ENCODE measurements at places on chromosomes 16 and 17.

DNA sequence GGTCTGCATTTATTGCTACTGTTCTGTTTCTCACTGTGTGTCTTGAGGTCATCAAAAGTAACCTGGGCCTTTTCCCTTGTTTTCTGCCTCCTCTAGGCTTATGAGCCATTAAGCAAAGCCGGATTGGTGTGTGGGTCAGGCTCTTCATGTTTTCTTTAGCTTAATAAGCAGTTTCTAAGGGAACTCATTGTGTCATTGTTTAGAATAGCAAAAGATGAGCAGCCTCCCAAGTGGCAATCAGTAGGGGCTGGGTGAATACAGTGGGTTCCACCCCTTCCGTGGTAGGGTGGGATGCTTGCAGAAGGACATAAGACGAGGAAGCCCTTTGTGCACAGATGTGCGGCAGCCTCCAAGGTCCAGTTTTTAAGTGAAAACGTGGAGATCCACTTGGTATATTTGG is 34.5 kb downstream of the ABCC1 start:
- DNase-seq: no peak

- DNase-seq: no peak
Observed at GRCh38 chr17:58338454-58338840, 9.9 kb upstream of the TSPOAP1 start.

DNA sequence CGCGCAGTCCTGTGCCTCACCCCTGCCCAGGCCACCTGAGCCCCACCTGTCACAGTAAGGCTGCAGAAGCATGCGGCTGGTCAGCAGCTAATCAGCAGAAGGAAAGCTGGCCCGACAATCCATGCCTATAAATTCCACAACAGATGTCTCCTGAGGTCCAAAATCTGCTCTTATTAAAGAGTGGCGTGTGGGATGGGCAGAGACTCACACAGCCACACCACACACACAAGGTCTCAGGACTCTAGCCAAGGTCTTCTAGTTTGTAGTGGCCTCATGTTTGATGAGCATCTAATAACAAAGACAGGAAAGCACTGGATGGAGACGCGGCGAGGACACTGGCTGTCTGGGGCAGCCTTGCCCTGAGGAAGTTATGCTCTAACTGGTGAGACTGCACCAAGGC is 55.9 kb downstream of the ANKRD11 start:
- no peak for DNase-seq

- no peak for DNase-seq
Observed at GRCh38 chr16:13672196-13672595, 247.8 kb upstream of the ERCC4 start.

GRCh38 chr16:28876973-28877654 is 1.2 kb upstream of the ATP2A1 start:
- peak; percentile 73 for DNase-seq

DNA sequence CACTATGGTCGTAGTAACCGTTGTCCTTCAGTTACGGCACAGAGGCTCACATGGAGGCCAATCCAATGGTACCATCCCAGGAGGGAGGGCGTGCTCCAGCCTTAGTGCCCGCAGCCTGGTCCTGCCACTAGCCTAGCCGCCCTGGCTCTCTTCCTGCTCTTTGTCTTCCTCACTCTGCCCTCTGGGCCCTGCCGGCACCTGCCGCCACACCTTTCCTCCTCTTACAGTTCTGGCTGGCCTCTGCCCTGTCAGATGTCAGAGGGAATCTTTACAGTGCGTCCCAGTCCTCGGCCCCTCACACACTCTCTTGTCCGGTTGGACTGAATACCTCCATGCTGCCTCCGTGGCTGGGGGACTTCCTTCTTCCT is 23.4 kb downstream of the GINS2 start:
- no peak for DNase-seq

- DNase-seq: no peak
Observed at GRCh38 chr16:7325834-7326233, 6.8 kb upstream of the RBFOX1 start.

- DNase-seq: peak; percentile 80
Observed at GRCh38 chr17:35740997-35741931, 9.8 kb downstream of the RASL10B start.

GRCh38 chr17:59124665-59125064 is 18.0 kb upstream of the TRIM37 start:
- DNase-seq: no peak
